AML-193 (cell line): ENCODE measurements at places on chromosomes 2 and 18.

DNA sequence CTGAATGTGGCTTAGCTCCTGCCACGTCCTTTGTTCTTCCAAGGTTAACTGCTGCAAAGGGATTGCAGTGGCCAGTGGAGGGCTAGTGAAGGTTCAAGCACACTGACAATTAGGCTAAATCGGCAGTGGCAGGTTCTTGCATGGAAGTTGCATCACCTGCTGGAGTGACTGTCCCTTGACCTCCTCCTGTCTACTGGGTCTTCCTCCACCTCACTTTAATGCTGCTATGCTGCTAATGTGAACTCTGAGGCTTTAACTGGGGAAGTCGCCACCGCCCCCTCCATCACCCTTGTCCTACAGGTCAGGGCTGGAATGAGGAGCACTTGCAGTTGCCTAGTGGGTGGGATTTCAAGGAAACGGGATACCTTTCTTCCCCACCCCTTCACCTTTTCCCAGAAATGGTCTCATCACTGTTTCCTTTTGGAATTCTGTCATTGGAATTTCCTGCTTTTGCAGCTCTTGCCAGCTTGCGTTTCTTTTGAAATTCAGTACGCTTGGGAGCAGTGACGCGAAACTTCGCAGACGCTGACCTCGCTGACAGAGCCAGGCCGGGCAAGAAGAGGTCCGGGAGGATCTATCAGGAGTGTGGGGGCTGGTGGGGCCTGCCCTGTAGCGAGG, 150.3 kb downstream of the SH3RF3 start:
- no peak for DNase-seq

DNA sequence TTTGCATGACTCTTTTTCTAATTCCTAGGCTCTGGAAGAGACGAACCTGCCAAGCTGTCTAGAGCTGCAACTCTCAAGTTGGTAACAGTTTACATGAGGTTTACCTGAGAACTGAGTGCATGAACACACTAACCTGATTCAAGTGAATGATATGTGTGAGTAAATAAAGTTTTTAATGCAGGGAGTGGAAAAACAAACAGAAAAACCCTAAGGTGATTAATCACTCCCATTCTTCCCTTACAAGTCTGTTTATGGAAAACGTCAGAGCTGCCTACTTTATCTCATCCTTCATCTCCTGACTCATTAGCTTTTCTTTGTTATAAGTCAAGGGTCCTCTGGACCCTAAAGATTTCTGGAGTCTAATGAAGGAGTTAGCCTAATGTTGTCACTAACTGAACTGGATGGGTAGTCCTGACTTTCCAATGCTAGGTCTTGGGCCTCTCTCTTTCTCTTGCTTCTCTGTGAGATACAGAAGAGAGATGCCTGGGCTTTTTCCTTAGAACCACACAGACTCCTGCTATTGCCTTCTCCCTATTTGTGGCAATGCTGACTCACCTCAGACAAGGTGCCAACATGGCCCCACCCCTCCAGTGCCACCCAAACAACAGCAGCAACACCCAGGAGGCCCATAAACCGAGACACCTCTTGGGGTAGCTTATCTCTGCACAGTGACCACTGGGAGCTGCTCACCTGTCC, 952.4 kb downstream of the EPHA4 start:
- DNase-seq = no peak

GRCh38 chr2:171763602-171764001, 76.3 kb downstream of the DYNC1I2 start:
- DNase-seq = no peak

DNA sequence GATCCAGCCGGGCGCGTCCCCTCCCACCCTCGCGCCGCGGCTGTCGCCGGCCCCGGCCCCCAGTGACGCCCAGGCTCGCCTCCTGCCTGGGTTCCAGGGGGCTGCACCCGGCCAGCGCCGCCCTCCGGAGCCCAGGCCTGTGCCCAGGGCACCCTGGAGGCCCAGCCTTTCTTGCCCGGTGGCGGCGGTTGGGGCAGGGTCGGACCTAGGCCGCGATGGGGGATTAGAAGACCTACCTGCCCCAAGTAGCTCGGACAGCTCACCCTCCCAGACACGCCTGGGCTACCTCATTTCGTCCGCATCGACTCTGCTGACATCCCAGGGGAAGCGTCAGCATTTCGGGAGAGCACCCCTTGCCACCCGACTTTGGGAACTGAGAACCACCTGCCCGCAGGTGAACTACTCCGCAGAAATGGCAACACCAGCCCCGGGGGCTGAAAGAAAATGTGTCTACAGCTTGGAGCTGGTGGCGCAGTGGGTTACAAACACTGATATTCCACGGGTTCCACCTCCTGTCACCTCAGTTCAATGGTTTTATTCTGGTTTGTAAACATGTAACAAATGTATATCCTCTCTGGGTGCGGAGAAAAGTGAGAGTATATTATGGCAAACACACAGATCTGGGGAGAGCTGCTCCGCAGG, 834 bp upstream of the ARL4C start:
- no peak for DNase-seq

GRCh38 chr18:3383381-3383915, 66.5 kb upstream of the TGIF1 start:
- DNase-seq = no peak

GRCh38 chr2:241959751-241960269, 90.3 kb downstream of the RTP5 start:
- DNase-seq = no peak

DNA sequence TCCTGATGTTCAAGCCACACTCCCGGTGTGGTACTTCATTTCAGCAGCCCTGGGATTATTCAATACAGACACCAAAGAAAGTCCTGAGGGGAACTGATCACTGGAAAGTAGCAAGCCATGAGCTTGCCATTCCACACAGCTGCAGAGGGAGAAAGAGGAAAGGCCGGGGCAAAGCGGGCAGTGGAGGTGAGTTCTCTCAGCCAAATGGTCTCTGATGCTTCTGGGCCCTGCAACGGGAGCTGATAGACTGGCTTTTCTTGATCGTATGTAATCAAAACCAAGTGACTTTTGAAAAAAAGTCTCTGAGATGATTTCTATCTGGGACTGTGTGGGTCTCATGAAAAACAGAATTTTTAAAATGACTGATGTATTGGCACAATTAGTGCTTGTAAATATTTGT, 152.9 kb downstream of the ALPK2 start:
- no peak for DNase-seq

DNA sequence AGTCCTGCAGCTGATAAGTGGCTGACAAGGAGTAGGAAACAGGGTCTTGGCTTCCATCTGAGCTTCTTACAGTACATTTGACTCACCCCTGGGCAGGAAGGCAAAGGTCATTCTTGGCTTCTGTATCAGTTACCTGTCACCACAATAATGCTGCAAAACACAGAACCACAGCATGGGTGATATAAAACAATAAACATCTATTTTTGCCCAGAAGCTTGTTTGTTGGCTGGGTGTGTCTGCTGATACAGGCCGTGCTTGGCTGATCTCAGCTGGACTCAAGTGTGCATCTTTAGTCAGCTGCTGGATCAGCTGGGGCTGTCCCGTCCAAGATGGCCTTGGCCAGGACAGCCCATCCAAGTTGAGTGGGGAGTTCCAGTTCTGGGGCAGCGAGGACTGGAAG, 34.7 kb downstream of the ONECUT2 start:
- DNase-seq = no peak

GRCh38 chr18:42404151-42404550, 449.1 kb downstream of the PIK3C3 start:
- DNase-seq = no peak

DNA sequence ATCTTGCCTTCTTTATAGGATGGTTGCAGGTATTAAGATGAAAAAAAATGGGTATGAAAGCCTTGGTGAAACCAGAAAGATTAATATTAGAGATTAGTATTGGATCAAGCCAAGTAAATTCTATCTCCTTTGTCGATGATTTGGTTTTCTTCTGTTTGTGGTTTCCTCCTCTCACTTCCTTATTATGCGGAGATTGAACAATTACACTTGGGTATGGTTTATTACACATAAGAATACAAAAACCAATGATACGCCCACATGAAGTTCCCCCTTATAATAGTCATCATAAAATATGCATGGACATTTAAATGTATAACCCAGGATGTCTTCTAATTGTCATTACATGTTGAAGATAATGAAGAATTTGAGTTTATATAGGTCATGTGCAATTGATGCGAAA, 4.9 kb downstream of the LTBP1 start:
- no peak for DNase-seq
